ENCODE measurements at places on chromosomes 13 and 19. TPM values are rescaled to one million over a fixed set of nuclear protein-coding genes. Genes with fewer than 3 reads are reported as not detected.

Gene GNA15
- not detected for total RNA-seq

Gene SPIB
- not detected for total RNA-seq

Gene SLC7A9
- total RNA-seq, result 0.08 TPM

Gene RAP2A
- total RNA-seq, result 88.6 TPM

Gene ERFL
- under 0.01 TPM for total RNA-seq

Gene MCF2L
- 2.6 TPM for total RNA-seq

Gene ATP12A
- not detected for total RNA-seq

Gene ZNF681
- 0.30 TPM for total RNA-seq

Gene NUFIP1
- 0.94 TPM for total RNA-seq

Gene TRIM28
- total RNA-seq, result 368 TPM

Gene NXNL1
- not detected for total RNA-seq

Gene ZNF284
- total RNA-seq, result 3.3 TPM

Gene BICRA
- 0.82 TPM for total RNA-seq

Gene SIGLECL1
- total RNA-seq, result not detected

Gene ZNF846
- total RNA-seq, result 8.0 TPM

Gene ZNF792
- 4.8 TPM for total RNA-seq

Gene S1PR4
- total RNA-seq, result not detected

Gene KIR2DL1
- not detected for total RNA-seq

Gene C19orf85
- not detected for total RNA-seq

Gene PSG7
- total RNA-seq, result not detected

Gene FCER2
- total RNA-seq, result not detected

Gene HIF3A
- 3.3 TPM for total RNA-seq

Gene SOX1
- not detected for total RNA-seq

Gene ZNF587
- total RNA-seq, result 16.4 TPM

Gene MEDAG
- 171 TPM for total RNA-seq

Gene UHRF1
- total RNA-seq, result 27.5 TPM

Gene PDX1
- not detected for total RNA-seq
